Endothelial cell (in vitro differentiated cells): ENCODE measurements at places on chromosomes 12 and 14. TPM values are rescaled to one million over a fixed set of nuclear protein-coding genes. Genes with fewer than 3 reads are reported as not detected.

KRT75 gene
- not detected for total RNA-seq

GRCh38 chr12:89461649-89462612 is 62.7 kb downstream of the GALNT4 start:
- no peak for DNase-seq

DNA sequence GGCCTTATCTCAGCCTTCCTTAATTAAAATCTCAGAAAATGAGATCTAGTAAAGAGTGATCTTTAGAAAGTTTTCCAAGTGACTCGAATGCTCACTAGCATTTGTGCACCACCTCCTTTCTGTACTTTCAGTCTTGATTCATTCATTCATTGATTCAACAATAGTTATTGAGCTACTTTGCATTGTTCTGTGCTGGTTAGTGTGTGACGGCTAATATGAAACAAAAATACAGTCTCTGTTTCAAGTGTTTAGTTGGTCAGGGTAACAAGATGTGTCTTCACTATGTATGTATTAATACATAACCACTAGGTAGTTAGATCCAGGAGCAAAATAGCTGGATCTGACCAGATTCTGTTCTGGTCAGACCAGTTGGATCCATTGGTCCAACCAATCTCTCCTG is 100.9 kb downstream of the FAR2 start:
- no peak for DNase-seq

GRCh38 chr12:104691721-104692556 is 235.2 kb downstream of the CHST11 start:
- DNase-seq = no peak

- no peak for DNase-seq
Observed at GRCh38 chr12:24489939-24490338, 459.0 kb downstream of the BCAT1 start.
